NCI-H526 (cell line): ENCODE measurements at places on chromosomes 2 and 18.

- DNase-seq, result no peak
These were observed 369.5 kb upstream of the PIK3C3 start for GRCh38 chr18:41585512-41585911.

DNA sequence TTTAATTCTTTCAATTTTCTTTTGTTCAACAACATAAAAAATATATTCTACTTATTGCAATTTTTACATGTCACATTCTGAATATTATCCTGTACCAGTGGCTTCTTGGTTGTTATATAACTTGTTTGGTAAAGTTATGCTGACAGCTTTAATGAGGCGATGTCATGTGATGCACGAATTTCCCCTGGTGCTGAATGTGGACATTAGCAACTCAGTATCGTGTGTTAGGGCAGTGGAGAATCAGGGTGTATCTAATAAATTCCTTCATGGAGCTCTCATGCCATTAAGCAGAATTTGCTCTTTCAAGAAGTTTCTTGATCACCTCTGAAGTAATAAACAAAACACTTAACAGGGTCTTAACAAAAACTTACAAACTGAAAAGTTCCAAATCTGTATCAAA, 99.6 kb upstream of the DNMT3A start:
- no peak for DNase-seq

- DNase-seq, result no peak
These were observed 306.0 kb upstream of the EPC2 start for GRCh38 chr2:148338541-148338940.

- no peak for DNase-seq
These were observed 32.5 kb downstream of the GAREM1 start for GRCh38 chr18:32438173-32438572.

- no peak for DNase-seq
These were observed 18.0 kb downstream of the NTSR2 start for GRCh38 chr2:11651856-11652548.
